ENCODE measurements at places on chromosomes 11 and 22.

- no peak for DNase-seq
These were observed 690 bp downstream of the CKAP5 start for GRCh38 chr11:46845440-46845739.

GRCh38 chr11:85710917-85711316 lies 24.9 kb upstream of the CCDC89 start:
- no peak for DNase-seq

DNA sequence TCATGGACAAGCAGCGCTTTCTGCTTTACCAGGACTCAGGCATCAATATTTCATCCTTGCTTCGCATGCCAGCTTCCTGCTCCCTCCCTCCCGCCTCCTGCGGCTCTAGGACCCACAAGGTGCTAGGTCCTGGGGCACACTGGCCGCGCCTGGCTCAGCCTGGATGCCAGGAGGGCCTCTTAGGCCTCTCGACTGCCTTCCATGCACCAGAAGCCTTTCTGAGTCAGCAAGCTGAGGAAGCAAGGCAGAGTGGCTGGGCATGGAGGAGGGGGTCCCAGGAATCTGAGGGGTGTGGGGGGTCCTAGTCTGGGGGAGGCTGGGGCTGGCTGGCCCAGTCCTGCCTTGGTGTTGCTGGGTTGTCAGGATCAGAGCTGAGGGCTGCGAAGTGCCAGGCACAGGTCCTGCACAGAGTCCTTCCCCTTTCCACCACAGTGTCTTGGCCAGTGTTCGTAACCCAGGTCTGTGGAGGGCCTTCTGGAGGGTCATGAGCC lies 61.0 kb upstream of the THY1 start:
- no peak for DNase-seq

DNA sequence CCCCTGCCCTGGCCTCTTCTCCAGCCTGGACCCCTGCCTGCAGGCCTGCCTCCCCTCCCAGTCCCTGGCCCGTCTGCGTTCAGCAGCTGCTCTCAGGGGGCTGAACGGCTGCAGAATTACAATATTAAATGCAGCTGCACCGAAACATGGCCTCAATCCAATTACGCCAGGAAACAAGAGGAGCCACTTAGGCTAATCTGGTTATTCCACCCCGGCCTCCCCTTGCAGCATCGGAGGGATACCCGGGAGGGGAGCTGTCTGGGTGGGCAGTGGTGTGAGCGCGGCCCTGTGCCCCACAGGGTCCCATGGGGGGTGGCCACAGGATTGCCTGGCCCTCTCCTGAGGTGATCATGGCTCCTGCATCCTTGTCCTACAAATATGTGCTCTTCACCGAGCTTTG lies 42.6 kb downstream of the FLRT1 start:
- DNase-seq: no peak

Data from EL (cell line).